Stimulated activated CD4-positive, alpha-beta T cell treated with anti-CD3 and anti-CD28 coated beads, Interleukin-4, amount 100 ng/mL, for 4 hours (primary cell): ENCODE measurements at places on chromosomes 1 and 21.
A peak's percentile ranks its signal among the peaks of the same experiment; 100 is the strongest.

DNA sequence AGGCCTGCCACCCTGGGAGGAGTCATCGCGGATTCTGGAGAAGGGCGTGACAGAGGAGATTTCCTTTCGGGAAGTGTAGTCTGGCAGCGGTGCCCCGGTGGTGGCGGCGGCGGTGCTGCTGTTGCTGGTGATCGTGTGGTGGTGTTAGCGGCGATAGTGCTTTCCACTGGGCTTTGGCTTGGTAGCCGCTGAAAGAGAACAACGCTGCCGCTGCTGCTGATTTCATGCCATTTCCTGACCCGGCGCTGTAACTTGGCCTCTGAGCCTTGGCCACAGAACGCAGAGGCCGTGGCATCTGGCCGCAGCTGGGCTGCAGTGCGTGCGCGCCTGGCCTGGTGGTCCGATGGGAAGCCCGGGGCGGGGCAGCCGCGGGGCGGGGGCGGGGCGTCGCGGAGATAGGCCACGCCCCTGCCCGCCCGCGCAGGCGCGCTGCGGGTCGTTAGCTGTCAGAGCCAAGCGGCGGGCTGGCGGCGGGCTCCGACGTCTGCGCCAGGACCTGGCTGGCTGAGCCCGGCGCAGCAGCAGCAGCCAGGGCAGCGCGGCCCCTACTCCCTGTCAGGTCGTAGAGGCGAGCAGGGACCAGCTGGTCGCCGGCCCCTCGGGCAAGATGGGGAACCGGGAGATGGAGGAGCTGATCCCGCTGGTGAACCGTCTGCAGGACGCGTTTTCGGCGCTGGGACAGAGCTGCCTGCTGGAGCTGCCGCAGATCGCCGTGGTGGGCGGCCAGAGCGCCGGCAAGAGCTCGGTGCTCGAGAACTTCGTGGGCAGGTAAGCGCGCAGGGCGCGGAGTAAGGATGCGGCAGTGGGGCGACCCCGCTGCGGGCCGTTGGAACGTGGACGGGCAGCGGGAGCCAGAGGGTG is at the start of gene DNM3:
DNM3 (plus strand) TSS at position 449 of the 861 bp plus-strand sequence; CDS start at position 608, 159 bp downstream.
- DNase-seq = peak; percentile 73

DNA sequence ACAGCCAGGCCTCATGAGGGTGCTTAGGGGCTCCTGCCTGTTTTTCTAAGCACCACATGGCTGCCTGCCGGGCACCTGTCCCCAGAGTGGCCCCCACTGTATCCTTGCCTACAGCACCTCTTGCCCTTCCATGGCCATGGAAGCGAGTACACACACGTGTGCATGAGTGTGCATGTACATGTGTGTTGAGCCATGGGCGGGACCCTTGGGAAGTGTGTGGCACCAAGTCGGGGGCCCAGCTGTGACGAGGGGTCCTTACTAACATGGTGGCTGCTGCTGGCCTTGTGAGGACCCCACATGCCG is 25.8 kb downstream of the KRTAP10-1 start:
- DNase-seq = no peak

DNA sequence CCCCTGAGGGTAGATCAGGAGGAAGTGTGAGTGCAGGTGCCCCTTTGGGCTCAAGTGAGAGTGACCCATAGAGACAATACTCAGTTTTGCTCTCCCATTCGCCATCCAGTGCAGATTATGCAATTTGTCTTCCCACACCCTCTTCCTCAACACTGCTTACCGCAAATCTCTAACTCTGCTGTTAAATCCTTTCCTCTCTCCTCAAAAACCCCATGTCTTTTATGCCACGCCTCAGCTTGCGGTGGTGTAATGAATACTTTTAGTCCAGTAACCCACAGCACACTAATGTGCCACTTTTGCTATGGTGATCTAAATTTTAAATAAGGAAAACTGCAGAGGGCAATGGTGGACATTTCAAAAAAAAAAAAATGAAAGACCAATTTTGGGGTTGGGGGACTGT is 57.7 kb downstream of the PRRX1 start:
- no peak for DNase-seq

GRCh38 chr21:38982096-38982495 is 176.4 kb downstream of the ETS2 start:
- no peak for DNase-seq

- no peak for DNase-seq
These were observed 71.6 kb upstream of the PDC start for GRCh38 chr1:186532466-186532865.

DNA sequence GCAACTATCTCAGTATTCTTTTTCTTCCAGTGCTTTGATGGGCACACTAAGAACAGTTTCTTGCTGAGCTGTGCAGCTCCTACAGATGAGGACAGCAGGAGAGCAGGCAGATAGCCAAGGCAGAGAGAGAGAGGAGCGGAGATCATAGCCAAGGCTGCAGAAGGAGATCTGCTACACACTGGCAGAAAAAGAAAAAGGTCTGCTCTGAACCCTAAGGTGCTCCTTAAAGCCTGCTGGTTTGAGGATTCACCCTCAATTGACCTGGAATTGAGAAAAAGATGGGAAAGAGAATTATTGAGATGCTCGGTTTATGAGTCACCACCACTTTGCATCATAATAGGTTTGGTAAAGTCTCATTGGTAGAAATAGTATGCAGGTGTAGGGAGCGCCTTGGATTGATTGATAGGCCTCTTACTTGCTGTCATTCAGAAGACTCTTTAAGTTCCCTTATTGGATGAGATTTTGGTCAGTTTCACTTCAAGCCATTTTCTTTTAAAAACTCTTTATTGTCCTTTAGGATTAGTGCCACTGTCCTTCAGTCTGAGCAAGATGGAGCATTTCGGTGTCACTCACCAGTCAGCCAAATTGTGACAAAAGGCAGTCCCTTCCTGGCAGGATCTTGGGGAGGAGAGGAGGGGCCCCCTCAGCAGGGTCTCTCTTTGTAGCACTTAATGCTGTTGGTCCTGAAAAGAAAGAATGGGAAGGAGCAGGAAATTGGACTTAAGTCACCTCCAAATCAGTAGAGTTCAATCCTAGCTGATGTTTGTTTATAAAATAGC is 685.0 kb downstream of the ADGRL2 start:
- DNase-seq = no peak

DNA sequence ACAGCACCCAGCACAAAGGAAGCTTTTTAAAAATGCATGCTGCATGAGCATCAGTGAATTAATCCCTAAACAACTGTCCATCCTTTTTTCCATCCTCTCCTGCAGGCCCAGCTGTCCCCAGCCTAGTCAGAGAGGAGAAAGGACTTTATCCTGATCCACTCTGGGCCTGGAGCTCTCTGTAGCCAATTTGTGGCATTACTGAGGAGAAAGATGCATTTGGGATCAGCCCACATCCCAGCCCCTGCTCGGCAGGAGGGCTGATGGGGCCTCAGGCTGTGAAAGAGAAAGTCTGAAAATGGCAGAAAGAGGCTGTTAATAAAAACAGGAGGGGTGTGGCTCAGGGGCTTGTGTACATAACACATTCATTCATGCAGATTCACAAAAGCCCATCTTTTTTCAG is 37.5 kb upstream of the ATP2B4 start:
- no peak for DNase-seq

DNA sequence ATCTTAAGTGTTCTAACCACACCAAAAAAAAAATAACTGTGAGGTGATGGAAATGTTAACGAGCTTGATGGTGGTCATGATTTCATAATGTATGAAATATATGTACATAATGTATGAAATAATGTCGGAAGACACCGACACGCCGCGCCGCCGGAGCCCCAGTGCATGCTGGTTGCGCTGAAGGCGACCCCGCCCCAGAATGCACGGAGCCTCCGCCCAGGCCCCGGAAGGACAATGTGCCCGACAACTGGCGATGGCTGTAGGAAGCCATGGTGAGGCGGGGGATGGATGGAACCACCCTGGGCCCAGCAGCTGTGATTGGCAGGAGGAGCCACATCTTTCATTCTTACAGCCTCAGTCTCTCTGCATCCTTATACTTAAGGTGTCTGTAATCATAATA is 7.4 kb downstream of the OR2T10 start:
- DNase-seq = no peak

DNA sequence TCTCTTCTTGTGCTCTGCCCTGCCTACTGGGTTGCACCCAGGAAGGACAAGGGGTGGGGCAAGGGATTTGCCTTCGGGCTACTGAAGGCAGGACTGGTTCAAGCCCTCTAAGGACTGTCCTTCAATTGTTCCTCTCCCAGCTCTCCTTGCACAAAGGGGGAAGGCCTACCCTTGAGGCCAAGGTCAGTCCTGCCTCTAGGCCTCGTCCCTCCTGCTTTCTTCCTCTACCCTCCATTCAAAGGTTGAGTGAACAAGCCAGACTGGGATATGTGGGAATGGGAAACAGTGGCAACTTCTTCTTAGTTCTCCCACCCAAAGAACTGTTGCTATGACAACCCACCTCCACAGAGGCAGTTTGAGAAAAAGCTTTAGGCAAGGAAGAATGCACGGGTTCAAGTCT is 2.7 kb downstream of the LURAP1 start:
- no peak for DNase-seq

DNA sequence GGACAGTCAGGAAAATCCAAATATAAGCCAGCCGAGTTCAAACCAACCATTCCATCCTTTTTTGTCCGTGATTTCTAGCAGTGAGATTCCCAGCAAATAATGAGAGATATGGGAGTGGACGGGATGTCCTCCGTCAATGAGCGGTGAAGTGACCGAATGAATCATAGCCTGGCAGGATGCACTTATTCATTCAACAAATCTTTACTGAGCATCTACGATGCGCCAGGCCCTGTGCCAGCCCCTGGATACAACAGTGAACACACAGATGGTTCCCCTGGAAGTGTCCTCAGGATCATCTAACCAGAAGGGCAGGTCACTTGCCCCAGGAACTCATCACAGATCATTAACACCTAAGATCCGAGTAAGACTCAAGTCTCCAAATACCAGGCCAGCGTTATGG is 8.2 kb upstream of the PLEKHA6 start:
- no peak for DNase-seq

- no peak for DNase-seq
These were observed 11.4 kb downstream of the NEXN start for GRCh38 chr1:77899647-77900320.

- no peak for DNase-seq
These were observed 2.4 kb upstream of the CD247 start for GRCh38 chr1:167520711-167521206.

- DNase-seq = no peak
These were observed 7.9 kb downstream of the ACOT7 start for GRCh38 chr1:6385488-6386191.

GRCh38 chr1:230599926-230600656 is 42.2 kb upstream of the COG2 start:
- no peak for DNase-seq

DNA sequence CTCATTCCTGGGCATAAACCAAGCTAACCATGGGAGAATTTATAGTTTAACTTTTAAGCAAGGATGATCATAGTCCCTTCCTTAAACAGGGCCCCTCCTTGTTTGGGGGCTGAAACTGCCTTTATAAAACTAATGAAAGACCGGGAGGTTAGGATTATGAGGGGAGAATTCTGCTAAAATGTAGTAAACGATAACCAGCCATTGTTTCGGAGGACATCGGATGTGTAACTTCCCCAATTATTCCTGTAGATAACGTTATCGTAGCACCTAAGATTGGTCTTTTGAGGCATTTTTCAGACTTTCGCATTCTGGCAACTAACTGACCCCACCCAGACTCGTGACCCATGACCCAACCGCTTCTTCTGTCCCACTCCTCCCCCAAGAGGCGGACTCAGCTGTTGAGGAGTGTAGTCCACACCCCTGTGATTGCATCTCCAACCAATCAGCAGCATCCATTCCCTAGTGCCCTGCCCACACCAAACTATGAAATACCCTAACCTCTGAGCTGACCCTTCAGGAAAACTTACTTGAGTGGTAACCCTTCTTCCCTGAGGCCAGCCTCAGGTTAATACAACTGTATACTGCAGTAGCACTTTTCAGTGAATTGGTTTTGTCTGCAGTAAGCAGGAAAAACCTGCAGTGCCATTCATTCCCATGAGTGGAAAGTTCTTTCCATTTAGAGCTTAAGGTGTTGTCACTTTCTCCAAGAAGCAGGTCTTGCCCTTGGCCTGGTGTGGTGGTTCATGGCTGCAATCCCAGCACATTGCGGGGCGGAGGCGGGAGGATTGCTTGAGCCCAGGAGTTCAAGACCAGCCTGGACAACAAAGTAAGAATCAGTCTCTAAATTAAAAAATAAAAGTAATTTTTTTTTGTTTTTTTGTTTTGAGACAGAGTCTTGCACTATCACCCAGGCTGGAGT is 823 bp upstream of the SYF2 start:
- DNase-seq = peak; percentile 31

DNA sequence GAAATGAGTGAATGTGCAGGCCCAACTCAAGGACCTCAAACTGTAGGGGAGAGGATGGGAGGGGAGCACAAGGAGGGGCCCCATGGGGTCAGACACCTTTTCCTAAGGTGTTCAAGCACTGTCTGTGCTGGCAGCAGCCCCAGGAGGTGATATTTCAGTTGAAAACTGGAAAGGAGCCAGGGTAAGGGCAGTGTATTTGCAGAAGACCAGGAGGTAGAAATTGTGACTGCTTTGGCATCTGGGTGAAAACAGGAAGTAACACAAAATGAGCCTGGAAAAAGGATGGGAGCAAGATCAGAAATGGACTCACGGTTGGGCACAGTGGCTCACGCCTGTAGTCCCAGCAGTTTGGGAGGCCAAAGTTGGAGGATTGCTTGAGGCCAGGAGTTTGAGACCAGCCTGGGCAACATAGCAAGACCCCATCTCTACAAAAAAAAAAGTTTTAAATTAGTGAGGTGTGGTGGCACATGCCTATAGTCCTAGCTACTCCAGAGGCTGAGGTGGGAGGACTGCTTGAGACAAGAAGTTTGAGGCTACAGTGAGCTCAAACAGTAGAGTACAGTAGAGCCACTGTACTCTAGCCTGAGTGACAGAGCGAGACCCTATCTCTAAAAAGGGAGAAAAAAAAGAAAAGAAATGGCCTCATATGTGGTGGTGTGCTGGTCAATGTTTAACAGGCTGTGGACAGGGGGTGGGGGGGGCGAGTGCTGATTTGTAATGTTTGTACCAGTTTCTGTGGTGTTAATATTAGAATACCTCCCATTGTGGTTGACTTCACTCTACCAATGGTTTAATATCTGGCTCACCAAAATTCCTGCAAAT is 76.2 kb upstream of the ANGPTL1 start:
- DNase-seq = no peak

GRCh38 chr1:168509875-168510791 is 33.7 kb downstream of the XCL2 start:
- no peak for DNase-seq

- DNase-seq = no peak
These were observed 589 bp upstream of the CATSPER4 start for GRCh38 chr1:26189751-26190275.

GRCh38 chr1:225707824-225708223 is 54.9 kb upstream of the ENAH start:
- no peak for DNase-seq

DNA sequence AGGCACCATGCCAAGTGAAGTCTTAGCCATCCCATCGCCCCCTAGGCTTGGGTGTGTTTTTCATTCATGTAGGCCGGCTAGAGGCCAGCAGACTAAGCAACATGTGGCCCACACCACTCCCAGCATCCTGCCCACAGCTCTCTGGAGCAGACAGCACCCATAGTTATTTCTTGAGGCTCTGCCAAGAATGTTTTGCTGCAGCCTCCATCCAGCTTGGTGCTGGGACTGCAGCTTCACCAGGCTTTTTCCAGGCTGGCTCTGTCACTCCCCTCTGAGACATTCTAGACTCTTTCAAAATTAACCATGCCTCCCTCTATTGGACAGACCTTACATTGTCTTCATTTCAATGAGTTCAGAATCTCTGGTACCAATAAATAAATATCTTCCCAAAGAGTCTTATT is 104.2 kb downstream of the DUSP10 start:
- no peak for DNase-seq

GRCh38 chr1:17359808-17360207 is 12.2 kb upstream of the PADI6 start:
- no peak for DNase-seq

- no peak for DNase-seq
These were observed 327.1 kb downstream of the PCP4 start for GRCh38 chr21:40194185-40194980.
